ENCODE measurements at places on chromosomes 11 and 22.

DNA sequence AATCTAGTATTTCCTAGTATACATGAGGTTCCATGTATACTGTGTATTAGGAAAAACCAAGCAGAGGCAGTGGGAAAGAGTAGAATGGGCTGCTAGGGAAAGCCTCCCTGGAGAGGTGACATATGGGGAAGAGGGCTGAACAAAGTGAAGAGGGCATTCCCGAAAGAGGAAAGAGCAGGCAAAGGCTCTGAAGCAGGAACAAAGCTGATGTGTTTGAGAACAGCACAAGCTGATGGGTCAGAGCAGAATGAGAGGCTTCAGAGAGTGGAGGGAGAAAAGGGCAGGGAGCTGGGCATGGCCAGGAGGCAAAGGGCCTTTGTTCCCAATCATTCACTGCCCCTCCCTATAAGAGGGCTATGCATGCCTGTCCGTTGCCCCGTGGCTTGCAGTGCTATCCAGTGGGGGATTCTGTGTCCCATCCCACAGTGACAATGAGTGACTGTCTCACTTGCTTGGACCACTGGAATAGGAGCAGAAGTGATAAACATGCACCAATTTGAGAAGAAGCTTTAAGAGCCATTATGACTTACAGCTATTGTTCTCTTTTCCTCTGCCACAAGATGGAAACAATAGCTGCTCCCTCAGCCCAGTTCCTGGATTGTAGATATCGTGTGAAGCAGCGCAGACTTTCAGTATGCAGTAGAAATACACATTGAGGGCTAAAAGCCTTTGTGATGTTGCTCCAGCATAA, 39.6 kb downstream of the GALNT18 start:
- DNase-seq = no peak

DNA sequence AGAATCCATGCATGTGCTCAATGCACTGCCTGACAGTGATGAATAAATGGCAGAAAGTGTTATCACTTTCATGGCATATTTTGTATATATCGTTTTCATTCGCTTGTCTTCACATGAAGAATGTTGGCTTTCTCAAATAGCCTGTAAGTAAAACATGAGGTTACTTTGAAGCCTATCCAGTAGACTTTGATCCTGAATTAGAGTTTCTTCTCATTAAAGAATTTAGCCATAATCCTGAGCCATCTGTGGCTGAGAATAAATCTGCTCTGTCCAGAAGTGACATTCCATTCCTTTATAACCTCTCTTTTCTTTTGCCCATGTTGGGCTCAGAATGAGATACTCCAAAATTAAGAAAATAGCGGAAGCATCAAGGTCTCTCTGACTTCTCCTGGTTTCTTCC, 1071.7 kb upstream of the TENM4 start:
- DNase-seq = no peak

GRCh38 chr11:87330187-87330601, 292.5 kb downstream of the TMEM135 start:
- DNase-seq = no peak

- no peak for DNase-seq
Observed at GRCh38 chr11:83662494-83662893, 376.3 kb upstream of the CCDC90B start.

DNA sequence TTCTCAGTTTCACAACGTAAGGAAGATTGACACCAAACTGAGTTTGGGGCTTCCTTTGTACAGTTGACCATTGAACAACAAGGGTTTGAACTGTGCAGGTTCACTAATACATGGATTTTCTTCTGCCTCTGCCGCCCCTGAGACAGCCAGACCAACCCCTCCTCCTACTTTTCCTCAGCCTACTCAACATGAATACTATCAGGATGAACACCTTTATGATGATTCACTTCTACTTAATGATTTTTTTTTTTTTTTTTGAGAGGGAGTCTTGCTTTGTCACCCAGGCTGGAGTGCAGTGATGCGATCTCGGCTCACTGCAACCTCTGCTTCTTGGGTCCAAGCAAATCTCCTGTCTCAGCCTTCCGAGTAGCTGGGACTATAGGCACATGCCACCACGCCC, 14.6 kb downstream of the RBM4 start:
- DNase-seq = no peak

DNA sequence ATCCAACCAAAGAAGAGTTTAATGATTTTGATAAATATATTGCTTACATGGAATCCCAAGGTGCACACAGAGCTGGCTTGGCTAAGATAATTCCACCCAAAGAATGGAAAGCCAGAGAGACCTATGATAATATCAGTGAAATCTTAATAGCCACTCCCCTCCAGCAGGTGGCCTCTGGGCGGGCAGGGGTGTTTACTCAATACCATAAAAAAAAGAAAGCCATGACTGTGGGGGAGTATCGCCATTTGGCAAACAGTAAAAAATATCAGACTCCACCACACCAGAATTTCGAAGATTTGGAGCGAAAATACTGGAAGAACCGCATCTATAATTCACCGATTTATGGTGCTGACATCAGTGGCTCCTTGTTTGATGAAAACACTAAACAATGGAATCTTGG, 23.9 kb downstream of the KDM4D start:
- DNase-seq = no peak

DNA sequence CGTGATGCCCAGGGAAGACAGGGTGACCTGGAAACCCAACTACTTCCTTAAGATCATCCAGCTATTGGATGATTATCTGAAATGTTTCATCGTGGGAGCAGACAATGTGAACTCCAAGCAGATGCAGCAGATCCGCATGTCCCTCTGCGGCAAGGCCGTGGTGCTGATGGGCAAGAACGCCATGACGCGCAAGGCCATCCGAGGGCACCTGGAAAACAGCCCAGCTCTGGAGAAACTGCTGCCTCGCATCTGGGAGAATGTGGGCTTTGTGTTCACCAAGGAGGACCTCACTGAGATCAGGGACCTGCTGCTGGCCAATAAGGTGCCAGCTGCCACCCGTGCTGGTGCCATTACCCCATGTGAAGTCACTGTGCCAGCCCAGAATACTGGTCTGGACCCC, 43.5 kb upstream of the DAGLA start:
- no peak for DNase-seq

DNA sequence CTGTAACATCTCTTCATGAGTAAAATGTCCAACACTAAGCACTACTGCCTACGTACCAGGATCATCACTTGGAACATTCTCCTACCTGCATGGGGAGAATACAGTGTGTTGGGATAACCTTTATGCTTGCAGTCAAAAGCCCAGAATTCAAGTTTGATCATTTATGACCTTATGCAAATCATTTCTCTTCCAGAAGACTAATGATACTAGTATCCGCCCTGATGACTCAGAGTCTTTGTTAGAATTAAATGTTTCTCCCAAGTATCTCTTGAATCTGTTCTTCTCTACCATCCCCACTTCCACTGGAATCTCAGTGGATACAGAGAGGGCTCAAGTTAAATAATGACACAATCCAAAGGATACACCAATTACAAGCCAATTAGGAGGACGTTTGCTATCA, 12.4 kb downstream of the MAJIN start:
- no peak for DNase-seq

DNA sequence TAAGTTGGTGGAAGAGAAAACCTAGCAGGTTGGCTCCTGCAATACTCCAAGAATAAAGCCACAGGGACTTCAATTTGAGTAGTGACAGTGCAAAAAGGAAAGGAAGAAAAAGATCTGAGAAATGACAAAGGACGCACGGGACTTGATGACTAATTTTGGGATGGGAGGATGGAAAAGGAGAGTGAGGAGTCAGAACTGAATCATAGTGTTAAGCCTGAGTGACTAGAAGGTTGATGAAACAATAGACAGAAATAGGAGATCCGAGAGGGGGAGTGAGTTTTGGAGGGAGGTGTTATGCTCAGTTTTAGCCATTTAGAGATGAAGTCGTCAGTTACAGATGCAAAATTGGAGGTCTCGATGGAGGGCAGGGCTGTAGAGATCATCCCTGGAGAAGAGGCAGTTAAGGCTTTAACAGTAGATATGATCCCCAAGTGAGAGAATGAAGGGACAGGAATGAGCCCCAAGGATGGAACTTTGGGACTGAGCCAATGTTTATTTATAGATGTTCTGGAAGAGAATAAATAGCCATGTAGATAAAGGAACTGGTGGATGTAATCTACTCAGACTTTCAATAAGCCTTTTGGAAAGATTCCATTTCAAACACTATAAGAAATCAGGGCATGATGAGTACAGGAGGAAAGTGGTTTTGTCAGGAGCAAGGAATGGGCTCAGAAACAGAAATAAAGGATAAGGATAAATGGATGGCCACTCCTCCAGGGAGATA, 108.9 kb upstream of the NCAM1 start:
- no peak for DNase-seq

GRCh38 chr11:96279896-96280290, 63.1 kb downstream of the MAML2 start:
- DNase-seq = no peak

Data from spinal cord (tissue), 10 donors.